Esophagus squamous epithelium (tissue), 5 donors: ENCODE measurements at places on chromosomes 6 and 20. TPM values are rescaled to one million over a fixed set of nuclear protein-coding genes. Genes with fewer than 3 reads are reported as not detected.

DNA sequence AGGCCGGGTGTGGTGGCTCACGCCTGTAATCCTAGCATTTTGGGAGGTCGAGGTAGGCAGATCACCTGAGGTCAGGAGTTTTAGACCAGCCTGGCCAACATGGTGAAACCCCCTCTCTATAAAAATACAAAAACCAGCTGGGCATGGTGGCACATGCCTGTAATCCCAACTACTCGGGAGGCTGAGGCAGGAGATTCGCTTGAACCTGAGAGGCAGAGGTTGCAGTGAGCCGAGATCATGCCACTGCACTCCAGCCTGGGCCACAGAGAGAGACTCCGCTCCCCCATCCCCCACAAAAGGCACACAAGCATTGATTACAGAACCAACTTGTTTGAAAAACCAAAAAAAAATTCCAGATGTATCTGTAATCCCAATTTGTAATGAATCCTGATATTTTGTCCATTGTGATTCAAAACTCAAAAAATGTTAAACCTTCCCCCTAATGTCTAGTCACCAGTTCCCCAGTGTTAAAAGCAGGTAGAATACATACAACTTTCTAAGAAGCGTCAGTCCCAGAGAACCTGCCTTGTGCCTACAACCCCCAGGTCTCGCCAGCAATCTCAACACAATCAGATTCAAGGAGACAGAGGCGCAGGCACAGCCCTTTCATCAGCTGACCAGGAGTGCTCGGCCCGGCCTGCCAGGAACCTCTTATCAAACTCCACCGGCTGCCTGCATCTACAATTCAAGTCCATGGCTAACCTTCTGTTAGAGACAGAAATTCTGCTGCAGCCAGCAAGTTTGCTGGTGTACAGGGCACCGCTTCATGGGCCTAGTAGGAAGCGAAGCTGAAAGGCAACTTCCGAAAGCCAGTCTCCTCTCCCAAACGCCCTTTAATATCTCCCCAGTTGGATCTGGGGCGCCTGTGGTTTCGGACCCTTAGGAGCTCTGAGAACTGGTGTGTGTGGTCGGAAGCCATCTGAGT lies 2.1 kb downstream of the EZR start:
- H3K4me3 ChIP-seq, result peak overlapping the region; percentile 73
- no peaks in the 10 kb centered on the region for H3K27me3 ChIP-seq
- peaks cover 46% of the 10 kb centered on the region for H3K4me1 ChIP-seq
- no peaks in the 10 kb centered on the region for H3K36me3 ChIP-seq

Gene MCUR1
- total RNA-seq, result 12.4 TPM

Gene SLC52A3
- total RNA-seq, result 0.57 TPM

Gene TINAG
- not detected for total RNA-seq

Gene PDYN
- not detected for total RNA-seq

Gene C6orf15
- 1.6 TPM for total RNA-seq

DNA sequence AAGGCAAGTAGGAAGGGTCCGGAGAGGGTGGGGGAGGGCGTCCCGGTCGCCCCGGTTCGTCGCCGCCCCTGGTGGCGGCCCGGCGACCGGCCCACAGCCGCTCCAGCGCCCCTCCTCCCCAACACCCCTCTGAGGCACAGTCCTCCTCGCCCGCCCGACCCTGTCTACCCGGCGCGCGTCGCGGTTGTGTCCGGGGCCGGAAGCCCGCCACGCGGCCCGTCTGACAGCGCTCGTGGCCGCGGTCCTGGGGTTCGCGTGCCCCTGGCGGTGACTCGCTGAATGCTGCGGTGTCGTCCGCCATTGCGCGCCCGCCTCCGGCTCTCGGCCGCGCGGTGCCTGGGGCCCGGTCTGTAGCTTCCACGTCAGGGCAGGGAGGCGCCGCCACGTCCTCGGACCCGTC lies 335.3 kb upstream of the DEFB115 start:
- no peak for DNase-seq
- no peaks in the 10 kb centered on the region for H3K36me3 ChIP-seq
- no peak overlapping the region for H3K4me3 ChIP-seq
- H3K27me3 ChIP-seq, result no peaks in the 10 kb centered on the region

Gene COL19A1
- total RNA-seq, result 0.19 TPM

GRCh38 chr6:148915810-148916209 lies 169.0 kb downstream of the UST start:
- no peak overlapping the region for H3K27ac ChIP-seq
- no peak overlapping the region for H3K4me3 ChIP-seq
- DNase-seq, result no peak
- H3K27me3 ChIP-seq, result no peaks in the 10 kb centered on the region

GRCh38 chr20:13494019-13494418 lies 144.7 kb downstream of the TASP1 start:
- H3K36me3 ChIP-seq, result no peaks in the 10 kb centered on the region
- DNase-seq, result no peak
- H3K27ac ChIP-seq, result no peak overlapping the region
- H3K27me3 ChIP-seq, result no peaks in the 10 kb centered on the region

Gene ZHX3
- 13.6 TPM for total RNA-seq

GRCh38 chr6:127120023-127120786 lies 1.7 kb downstream of the RSPO3 start:
- H3K36me3 ChIP-seq, result no peaks in the 10 kb centered on the region
- DNase-seq, result no peak
- H3K27me3 ChIP-seq, result peaks cover 20% of the 10 kb centered on the region
- peak overlapping the region; percentile 40 for H3K27ac ChIP-seq
- H3K4me3 ChIP-seq, result peak overlapping the region; percentile 46
- H3K4me1 ChIP-seq, result peaks cover 39% of the 10 kb centered on the region

GRCh38 chr20:7601431-7601830 lies 338.8 kb downstream of the HAO1 start:
- no peaks in the 10 kb centered on the region for H3K4me1 ChIP-seq
- H3K27ac ChIP-seq, result no peak overlapping the region
- DNase-seq, result no peak
- no peak overlapping the region for H3K4me3 ChIP-seq
- H3K36me3 ChIP-seq, result no peaks in the 10 kb centered on the region
- no peaks in the 10 kb centered on the region for H3K27me3 ChIP-seq

Gene ULBP3
- 4.1 TPM for total RNA-seq

Gene ACTL10
- 3.9 TPM for total RNA-seq

DNA sequence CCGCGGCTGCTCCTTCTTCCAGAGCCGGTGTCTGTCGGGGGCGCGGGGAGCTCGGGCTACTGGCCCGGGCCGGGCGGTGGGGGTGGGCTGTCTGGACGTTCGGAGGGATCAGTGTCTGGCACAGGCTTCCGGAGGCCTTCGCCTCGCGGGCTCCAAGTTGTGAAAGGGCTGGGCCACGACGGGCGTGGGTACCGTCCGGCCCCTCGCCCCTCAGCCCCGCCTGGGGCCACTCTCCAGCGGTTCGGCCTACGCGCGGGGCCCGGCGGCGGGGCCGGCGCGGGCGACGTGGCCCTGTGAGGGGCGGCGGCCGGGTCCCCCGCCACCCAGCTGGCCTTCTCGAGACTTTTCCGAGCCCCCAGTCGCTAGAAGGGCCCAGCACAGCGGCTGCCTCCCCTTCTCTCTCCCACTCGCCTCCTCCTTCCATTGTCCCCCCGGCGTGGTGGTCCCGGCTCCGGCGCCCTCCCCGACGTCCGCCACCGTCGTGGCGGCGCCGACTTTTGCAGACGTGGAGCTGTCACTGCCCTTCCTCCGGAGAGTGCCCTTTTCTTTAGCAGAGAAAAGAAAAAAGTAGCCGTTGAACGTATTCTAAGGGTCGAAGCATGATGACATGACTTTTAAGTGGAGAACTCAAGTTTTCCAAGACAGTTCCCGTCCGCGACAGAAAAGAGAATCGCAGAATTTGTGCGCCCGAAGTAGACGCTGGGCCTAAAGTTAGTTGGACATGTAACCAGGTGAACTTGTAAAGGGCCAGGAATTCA lies 571 bp downstream of the ITCH start:
- no peaks in the 10 kb centered on the region for H3K36me3 ChIP-seq
- H3K4me1 ChIP-seq, result peaks cover 32% of the 10 kb centered on the region
- DNase-seq, result no peak
- no peaks in the 10 kb centered on the region for H3K27me3 ChIP-seq
- peak overlapping the region; percentile 86 for H3K4me3 ChIP-seq
